ENCODE measurements at places on chromosomes 7 and 10. TPM values are rescaled to one million over a fixed set of nuclear protein-coding genes. Genes with fewer than 3 reads are reported as not detected.

DNA sequence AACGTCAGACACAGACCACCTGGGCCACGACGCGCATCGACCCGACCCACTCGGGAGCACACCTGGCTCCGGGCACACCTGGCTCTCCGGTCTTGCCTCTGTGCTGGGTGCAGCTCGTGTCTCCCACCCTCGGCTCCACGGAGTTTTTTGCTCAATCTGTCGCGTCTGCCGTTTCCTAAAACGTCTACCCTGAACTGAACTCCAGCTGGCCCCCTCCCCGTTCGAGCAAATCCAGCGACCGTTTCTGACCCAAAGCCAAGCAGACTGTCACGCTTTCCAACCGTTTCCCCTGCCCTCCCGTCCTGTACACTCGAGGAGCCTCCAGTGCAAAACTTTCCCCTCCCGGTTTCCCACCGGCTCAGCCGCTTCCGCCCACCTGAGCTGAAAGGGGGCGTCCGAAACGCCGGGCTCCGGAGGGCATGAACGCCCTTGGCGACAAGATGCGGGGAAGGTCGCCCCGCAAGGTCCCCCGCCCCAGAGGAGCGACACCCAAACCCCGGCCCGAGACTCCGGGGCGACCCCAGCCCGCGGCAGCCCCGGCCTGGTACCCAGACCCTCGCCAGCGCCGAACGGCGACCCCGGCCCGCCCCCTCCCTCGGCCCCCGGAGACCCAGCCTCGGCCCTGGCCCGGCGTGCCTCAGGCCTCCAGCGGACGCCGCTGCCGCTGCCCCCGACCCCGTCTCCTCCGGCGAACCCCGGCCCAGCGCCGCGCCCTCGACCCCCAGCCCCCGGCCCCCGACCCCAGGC, 557 bp downstream of the CYTH3 start:
- DNase-seq = peak; percentile 22

The C10orf53 gene
- not detected for total RNA-seq

The TMEM229A gene
- not detected for total RNA-seq

DNA sequence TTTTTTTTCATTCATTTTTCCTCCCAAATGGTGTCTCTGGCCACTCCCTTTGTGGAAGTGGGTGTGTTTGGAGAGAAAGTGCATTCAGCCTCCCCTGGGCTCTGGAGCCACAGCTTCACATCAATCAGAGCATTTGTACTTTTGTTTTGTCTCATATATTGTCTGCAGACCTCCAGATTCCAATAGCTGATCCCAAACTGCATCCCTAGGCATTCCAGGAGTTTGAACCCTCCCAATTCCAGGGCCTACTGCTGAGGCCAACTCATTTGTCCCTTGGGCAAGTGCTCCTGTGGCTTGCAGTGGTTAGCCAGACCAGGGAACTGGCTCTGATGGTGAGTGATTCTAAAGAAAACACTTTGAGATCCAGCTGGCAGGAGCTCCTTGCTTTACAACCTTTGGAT, 163.3 kb downstream of the IPMK start:
- DNase-seq = no peak

DNA sequence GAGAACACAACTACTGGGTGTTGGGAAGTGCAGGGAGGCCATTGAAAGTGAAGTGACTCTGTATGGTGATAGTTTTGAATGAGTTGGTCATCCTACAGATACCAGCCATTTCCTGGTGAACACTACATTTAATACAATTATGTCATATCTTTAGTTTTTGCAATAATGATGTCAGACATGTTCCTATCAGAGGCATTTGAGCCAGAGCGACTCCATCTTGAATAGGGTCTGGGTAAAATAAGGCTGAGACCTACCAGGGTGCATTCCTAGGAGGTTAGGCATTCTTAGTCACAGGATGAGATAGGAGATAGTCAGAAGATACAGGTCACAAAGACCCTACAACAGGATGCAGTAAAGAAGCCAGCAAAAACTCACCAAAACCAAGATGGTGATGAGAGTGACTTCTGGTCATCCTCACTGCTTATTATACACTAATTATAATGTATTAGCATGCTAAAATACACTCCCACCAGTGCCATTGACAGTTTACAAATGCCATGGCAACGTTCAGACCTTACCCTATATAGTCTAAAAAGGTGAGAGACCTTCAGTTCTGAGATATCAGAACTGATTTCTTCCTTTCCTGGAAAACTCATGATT, 28.2 kb downstream of the ADK start:
- DNase-seq = no peak

The GIMAP8 gene
- total RNA-seq = 6.3 TPM

DNA sequence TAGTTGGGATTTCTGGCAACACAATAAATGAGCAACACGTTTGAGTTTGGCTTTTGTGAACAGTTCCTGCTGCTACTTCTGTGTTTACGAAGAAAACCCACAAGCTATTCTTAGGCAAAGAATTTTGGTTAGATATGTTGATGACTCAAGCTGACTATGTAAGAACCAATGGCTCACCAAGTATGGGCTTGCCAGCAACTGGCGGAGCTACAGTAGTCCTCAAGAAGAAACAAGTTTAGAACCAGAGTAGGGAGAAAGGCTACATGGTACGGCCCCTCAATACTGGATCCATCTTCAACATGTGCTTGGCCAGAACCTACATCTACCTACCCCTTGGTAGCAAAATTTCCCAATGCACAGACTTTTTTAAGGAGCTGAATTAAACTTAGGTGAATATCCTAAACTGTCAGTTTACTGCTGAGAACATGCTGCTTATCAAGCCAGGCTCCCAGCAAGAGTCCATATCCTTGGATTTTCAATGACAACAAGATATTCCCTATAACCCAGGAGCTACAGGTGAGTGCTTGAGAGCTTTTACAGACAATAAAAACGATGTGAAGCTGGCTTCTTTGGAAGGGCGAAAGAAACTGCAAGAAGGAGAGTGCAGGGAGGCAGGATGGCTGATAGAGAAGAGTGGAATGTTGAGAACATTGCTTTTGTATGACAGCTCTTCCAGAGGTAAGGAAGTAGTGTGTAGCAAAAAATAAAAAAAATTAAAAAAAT, 74.3 kb upstream of the ASAH2 start:
- DNase-seq = peak; percentile 75

GRCh38 chr7:152683297-152683696, 7.4 kb upstream of the XRCC2 start:
- DNase-seq = no peak

- DNase-seq = no peak
Observed at GRCh38 chr7:24926623-24927524, 53.1 kb downstream of the OSBPL3 start.

The SPDYE11 gene
- not detected for total RNA-seq

DNA sequence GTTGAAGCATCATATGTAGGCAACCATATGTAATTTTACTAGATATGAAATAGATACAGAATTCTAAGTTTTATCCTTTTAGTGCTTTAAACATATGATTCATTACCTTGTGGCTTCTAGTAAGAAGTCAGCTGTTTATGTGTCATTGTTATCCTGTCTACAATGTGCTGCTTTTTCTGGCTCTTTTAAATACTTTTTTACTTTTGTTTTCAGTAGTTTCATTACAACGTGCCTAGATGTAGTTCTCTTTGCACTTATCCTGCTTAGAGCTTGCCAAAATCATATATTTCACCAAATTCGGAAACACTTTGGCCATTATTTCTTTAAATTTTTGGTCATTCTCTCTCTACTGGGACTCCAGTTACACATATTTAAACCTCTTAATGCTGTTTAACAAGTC, 26.4 kb downstream of the YAE1 start:
- no peak for DNase-seq

DNA sequence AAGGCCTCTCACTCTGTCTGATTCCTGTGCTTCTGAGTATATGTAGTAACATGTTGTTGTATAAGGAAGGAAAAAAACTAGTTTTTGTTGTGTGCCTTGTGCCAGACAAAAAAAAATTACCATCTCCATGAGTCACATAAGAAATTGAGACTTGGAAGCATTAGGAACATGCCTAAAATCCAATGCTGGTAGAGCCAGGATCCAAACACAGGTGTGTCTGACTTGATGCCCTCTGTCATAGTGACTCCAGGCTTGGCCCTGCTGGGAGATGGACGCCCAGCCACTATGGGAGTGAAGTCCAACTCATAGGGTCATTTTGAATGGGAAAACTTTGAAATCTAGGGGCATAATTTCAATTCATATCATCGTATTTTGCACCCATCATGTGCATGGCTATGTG, 38.0 kb downstream of the PYROXD2 start:
- no peak for DNase-seq

- DNase-seq = no peak
Observed at GRCh38 chr7:93873998-93874574, 16.5 kb downstream of the TFPI2 start.

DNA sequence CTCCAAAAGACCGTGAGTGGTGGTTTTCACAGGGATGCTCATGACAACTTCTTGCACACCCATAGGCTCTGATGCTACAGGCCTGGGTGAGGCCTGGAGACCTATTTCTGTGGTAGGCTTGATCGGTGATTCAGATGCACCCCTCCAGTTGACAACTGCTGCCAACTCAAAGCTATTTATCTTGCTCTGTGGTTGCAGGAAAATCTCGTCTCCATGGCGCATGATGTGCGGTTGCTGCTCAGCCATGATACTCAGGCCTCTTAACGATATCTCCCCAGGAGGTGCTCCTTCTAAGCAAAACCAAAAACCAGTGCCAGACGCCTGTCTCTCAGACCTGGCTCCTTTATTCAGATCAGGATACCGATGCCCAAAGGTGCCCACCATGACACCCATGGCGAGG, 31.4 kb downstream of the C10orf90 start:
- no peak for DNase-seq
